ENCODE measurements at places on chromosomes 3 and 15. TPM values are rescaled to one million over a fixed set of nuclear protein-coding genes. Genes with fewer than 3 reads are reported as not detected.

DNA sequence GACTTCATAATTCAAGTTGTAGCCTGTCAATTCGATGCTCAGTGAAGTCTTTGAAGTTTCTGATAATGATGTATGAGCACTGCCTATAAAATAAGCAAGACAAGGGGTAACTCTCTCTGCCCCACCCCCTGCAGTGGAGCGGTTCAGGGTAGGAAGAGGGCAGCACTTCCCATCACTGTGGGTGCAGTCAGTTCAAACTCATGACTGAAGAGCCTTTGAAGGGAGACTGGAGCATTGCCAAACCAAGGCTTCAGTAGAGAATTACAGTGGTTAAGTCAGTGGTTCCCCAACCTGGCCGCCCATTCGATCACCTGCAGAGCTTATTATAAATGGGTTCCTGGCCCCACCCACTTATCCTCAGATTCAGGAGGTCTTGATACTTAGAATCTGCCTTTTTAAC lies 190.6 kb downstream of the SHQ1 start:
- H3K27ac ChIP-seq: no peak overlapping the region
- no peak for DNase-seq
- H3K4me3 ChIP-seq: no peak overlapping the region
- H3K36me3 ChIP-seq: no peaks in the 10 kb centered on the region
- peaks cover 6% of the 10 kb centered on the region for H3K4me1 ChIP-seq

DNA sequence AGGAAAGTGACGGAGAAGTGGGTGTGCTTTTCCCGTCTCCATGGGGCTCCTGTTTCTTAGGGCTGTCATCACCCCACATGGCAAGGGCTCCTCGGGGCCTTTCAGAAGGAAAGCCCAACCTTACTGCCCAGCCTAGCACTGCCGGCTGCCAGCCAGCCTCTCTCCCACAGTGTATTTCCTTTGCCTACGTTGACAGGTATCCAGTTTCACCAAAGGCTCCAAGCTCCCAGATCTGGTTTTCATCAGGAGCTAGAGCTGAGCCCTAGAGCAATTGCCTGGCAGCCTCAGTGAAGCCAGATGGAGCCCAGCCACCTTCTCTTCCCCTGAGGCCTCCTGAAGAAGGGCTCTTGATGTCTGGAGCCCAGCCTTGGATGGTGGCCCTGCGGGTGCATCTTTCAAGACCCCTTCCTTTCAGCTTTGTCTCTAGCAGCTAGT lies 20.2 kb downstream of the CRABP1 start:
- no peak for DNase-seq
- H3K27me3 ChIP-seq: peaks cover 3% of the 10 kb centered on the region
- H3K36me3 ChIP-seq: no peaks in the 10 kb centered on the region
- no peak overlapping the region for H3K4me3 ChIP-seq

- H3K4me3 ChIP-seq: peak overlapping the region; percentile 21
- peaks cover 16% of the 10 kb centered on the region for H3K4me1 ChIP-seq
- no peaks in the 10 kb centered on the region for H3K36me3 ChIP-seq
- peak overlapping the region; percentile 21 for H3K27ac ChIP-seq
- H3K27me3 ChIP-seq: no peaks in the 10 kb centered on the region
- no peak for DNase-seq
Observed at GRCh38 chr3:28915741-28916500, 364.9 kb upstream of the RBMS3 start.

- no peak overlapping the region for H3K4me3 ChIP-seq
- no peak for DNase-seq
- H3K4me1 ChIP-seq: no peaks in the 10 kb centered on the region
- H3K27ac ChIP-seq: no peak overlapping the region
- H3K36me3 ChIP-seq: no peaks in the 10 kb centered on the region
Observed at GRCh38 chr3:104738271-104738670, 628.4 kb upstream of the ALCAM start.

- DNase-seq: no peak
- no peaks in the 10 kb centered on the region for H3K4me1 ChIP-seq
- H3K36me3 ChIP-seq: no peaks in the 10 kb centered on the region
Observed at GRCh38 chr3:76474632-76475031, 565.3 kb upstream of the ROBO2 start.

DNA sequence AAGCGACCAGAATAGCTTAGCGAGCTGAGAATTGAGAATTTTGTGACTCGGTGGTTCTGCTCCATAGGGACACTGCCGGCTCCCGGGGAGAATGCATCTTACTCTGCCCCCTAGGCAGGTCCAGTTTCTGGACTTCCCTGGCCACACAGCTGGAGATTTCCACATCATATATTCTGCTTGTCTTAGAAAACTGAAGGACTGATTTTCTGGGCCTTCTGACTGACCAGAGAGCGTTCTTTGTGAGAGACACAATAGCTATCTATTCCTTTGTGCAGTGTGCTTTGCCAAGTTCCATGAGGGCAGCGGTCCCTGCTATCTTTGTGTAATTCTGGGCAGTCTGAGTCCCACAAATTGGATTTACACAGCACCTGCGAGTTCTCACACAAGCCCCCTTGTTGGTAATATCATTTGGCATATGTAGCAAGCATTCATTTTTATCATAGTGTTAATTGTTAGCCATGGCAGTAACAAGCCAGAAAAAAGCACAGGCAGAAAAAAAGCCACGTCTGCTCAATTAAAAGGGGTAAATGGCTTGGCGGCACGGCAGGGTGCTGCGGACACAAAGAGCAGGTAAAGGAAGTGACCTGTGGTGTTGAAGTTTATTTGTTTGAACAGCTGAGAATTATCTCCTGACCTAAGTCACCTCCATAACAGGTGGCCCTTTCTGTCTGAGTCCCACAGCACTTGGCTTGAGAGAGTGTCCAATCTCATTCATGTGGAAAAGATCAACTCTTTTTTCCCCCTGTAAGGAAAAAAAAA lies 688.7 kb downstream of the TUSC7 start:
- no peaks in the 10 kb centered on the region for H3K27me3 ChIP-seq
- H3K36me3 ChIP-seq: no peaks in the 10 kb centered on the region
- H3K4me1 ChIP-seq: no peaks in the 10 kb centered on the region
- H3K4me3 ChIP-seq: no peak overlapping the region
- DNase-seq: no peak

- peaks cover 3% of the 10 kb centered on the region for H3K27me3 ChIP-seq
- no peaks in the 10 kb centered on the region for H3K4me1 ChIP-seq
- H3K4me3 ChIP-seq: no peak overlapping the region
- no peak for DNase-seq
- H3K27ac ChIP-seq: no peak overlapping the region
Observed at GRCh38 chr3:12882336-12883310, 41.3 kb upstream of the RPL32 start.

GRCh38 chr3:122890077-122890719 lies 95.3 kb downstream of the SLC49A4 start:
- no peak overlapping the region for H3K4me3 ChIP-seq
- H3K4me1 ChIP-seq: no peaks in the 10 kb centered on the region
- H3K27me3 ChIP-seq: no peaks in the 10 kb centered on the region
- no peak for DNase-seq

Gene ABI3BP
- total RNA-seq: 207 TPM

Gene GOLGA8Q
- 2.3 TPM for total RNA-seq

Gene LSAMP
- total RNA-seq: 24.6 TPM
